ENCODE measurements at places on chromosomes 1 and 21. TPM values are rescaled to one million over a fixed set of nuclear protein-coding genes. Genes with fewer than 3 reads are reported as not detected.

Gene CCDC24
- 0.71 TPM for total RNA-seq

Gene SELL
- 595 TPM for total RNA-seq

GRCh38 chr1:185448591-185449186 lies 131.6 kb upstream of the IVNS1ABP start:
- DNase-seq: no peak

- DNase-seq: no peak
Measured at GRCh38 chr1:89815611-89816010, 5.2 kb upstream of the LRRC8D start.

DNA sequence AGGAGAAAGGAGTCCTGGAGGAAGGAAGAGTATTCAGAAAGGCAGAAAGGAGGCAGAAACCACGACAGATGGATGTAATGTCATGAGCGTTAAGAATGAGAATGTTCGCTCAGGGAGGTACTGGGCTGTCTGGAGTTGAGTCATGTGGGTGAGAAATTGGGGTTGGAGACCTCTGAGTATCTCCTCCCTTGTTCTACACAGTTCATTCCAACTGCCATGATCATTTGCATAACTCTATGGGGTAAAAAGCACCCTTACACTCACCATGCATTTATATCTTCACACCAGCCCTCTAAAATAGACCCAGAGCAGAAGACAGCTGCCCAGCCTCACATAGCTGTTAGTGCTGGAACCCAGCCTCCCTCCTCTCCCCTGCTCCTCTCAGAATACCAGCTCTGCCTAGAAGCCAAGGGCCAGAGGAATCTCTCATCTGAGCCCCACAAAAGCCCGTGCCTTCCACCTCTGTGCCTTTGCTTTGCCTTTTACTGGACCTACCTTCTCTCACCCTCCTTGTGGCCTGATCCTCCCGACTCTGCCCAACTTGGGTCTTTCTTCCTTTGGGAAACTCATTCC lies 85.2 kb downstream of the BEND5 start:
- DNase-seq: no peak

DNA sequence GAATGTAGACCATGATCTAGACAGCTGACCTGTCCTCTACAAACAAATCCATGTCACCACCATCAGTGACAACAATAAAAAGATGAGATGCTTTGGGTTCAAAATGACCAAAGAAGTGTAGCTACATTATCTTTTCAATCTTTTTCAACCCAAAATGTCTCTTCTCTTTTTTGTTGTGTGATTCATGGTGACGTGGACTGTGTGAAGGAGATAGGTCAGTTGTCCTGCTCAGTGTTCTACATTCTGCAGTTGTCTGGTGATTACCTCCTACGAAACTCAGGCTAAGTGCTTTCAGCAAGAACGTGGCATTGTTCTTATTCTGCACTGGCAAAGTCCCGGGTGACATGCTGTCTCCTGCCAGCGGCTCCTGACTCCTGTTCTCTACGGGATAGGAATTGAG lies 73.1 kb downstream of the PRKAB2 start:
- no peak for DNase-seq
